Vein endothelial cell (primary cell): ENCODE measurements at places on chromosomes 1 and 21. TPM values are rescaled to one million over a fixed set of nuclear protein-coding genes. Genes with fewer than 3 reads are reported as not detected.

The AZIN2 gene
- total RNA-seq = 0.76 and 1.3 TPM in 2 replicates

The PIGR gene
- not detected in 2 replicates for total RNA-seq

The OR2L13 gene
- total RNA-seq = not detected in 2 replicates

The ADCY10 gene
- total RNA-seq = 0.48 TPM in 1 of 2 replicates, not detected in the other

The SETSIP gene
- not detected in 2 replicates for total RNA-seq

The WNT9A gene
- total RNA-seq = 3.5 and 3.9 TPM in 2 replicates

The COG2 gene
- 19.3 and 19.9 TPM in 2 replicates for total RNA-seq
